ENCODE measurements at places on chromosomes 3 and 15. TPM values are rescaled to one million over a fixed set of nuclear protein-coding genes. Genes with fewer than 3 reads are reported as not detected.

PLSCR2 gene
- not detected for total RNA-seq

FYCO1 gene
- 107 TPM for total RNA-seq

DNA sequence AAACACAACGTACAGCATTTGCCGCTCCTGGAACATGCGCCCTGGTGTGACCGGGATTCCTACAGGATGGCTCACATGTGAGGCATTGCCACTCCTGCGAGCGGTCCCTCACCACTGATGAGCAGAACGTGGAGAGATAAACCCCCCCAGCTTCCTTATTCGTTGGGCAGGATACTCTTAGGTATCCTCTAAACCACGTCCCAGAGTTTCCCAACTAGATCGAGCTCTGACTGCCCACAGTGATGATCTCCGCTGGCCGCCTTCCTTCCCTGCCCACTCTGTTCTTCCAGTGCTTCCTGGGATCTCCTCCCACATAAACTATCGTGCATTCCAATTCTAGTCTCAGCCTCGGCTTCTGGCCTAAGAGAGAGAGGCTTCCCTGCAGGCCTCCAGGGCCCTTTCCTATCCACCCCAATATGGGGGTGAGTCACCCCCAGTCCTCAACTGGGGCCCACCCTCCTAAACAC is 91.8 kb downstream of the TOP2B start:
- DNase-seq = no peak

DNA sequence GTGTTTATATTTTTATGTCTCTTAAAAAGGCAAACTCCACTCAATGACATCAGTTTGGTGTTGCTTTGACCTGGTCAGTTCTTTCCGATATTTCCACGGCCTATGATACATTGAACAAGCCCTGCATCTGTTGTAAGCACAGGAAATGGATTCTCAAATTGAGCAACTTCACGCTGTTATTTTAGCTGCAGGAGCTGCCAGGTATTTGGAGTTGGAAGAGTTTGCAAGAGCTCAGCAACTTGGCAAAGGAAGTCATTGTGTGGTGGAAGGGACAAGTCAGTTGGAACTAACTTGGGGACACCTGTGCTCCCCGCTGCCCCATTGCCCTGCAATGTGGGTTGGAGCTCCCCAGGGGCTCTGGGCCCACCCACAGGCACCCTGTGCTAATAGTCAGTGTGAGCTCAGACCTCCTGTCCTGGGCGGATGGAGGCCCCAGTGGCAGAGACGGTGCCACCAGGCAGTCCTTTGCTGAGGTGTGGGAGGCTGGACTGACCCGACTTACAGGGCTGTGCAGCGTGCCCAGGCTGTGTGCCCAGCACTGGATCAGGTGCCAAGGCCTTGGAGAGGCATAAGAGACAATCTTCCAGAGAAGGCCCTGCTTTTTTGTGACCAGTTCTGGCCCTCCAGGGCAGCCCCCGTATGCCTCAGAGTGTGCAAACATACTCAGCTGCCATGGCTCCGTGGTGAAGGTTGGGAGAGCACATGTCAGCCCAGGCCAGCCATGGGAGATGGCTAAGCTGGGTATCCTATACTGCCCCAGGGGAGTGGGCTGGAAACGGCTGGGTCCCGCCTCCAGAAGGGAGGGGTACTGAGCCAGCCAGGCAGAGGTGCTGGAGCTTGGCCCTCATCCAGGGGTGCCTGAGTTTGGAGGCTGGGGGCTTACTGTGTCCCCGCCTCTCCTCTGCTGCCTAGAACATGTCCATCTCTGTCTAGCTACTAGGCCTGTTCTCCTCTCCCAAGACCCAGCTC is 43.5 kb downstream of the KY start:
- no peak for DNase-seq

- DNase-seq = no peak
Observed at GRCh38 chr3:69199942-69200341, 77.5 kb upstream of the LMOD3 start.

DNA sequence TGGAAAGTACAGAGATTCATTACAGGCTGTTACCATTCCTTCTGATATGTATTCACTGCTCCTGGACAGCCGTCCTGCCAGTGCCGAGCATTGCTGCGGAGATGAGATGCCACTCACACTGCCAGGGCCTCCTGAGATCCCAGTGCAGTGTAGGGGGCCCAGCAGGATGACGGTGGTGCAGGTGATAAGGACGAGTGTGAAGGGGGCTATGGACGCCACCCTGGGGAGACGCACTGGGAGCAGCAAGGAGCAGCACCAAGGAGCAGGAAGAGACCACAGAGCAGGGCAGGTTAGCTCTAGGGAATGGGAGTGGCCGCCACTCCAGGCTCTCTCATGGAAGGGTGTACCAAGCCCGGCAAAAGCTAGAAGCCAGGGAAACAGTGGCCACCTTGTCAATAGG is 4.0 kb upstream of the KLF15 start:
- peak; percentile 42 for DNase-seq

- DNase-seq = no peak
Observed at GRCh38 chr15:46872286-46872980, 844.9 kb upstream of the SEMA6D start.

GRCh38 chr3:31196881-31197364 is 302.5 kb upstream of the GADL1 start:
- peak; percentile 77 for DNase-seq

DNA sequence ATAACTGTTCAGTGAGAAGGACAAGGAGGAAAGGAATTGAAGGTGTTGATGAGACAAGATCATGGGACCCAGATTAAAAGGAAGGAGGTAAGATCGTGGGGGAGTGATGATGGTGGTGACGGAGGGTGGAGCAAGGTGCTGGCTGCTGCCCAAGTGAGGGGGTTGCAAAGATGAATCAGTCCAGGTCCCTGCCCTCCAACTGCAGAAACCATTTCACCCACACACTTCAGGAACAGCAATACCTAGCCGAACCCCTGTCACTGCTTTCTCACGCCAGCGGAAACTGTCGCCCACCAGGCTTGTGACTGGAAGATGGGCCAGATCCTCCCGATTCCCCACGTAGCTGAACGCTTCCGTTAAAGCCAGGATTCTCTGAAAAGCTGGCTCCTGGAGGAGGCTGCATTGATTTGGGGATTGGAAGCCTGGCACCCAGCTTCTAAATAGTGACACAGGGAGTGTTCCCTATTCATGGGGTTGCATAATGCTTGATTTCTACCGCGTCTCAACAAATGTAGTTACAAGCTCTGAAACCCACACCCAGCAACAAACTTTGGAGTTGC is 3.2 kb upstream of the LSG1 start:
- DNase-seq = no peak

- DNase-seq = no peak
Observed at GRCh38 chr3:172982736-172983364, 158.2 kb downstream of the SPATA16 start.
